NCI-H2081 (cell line): ENCODE measurements at places on chromosomes 7 and 10.

GRCh38 chr7:26443751-26444150 is 152.1 kb downstream of the SNX10 start:
- peak; percentile 59 for DNase-seq

- DNase-seq: no peak
These were observed 186.0 kb downstream of the PRKCQ start for GRCh38 chr10:6394084-6394483.

GRCh38 chr7:15407910-15408309 is 153.9 kb downstream of the AGMO start:
- no peak for DNase-seq

- no peak for DNase-seq
These were observed 10.8 kb upstream of the HSPA12A start for GRCh38 chr10:116752969-116753665.

GRCh38 chr10:131729361-131729760 is 171.4 kb upstream of the PPP2R2D start:
- DNase-seq: no peak

DNA sequence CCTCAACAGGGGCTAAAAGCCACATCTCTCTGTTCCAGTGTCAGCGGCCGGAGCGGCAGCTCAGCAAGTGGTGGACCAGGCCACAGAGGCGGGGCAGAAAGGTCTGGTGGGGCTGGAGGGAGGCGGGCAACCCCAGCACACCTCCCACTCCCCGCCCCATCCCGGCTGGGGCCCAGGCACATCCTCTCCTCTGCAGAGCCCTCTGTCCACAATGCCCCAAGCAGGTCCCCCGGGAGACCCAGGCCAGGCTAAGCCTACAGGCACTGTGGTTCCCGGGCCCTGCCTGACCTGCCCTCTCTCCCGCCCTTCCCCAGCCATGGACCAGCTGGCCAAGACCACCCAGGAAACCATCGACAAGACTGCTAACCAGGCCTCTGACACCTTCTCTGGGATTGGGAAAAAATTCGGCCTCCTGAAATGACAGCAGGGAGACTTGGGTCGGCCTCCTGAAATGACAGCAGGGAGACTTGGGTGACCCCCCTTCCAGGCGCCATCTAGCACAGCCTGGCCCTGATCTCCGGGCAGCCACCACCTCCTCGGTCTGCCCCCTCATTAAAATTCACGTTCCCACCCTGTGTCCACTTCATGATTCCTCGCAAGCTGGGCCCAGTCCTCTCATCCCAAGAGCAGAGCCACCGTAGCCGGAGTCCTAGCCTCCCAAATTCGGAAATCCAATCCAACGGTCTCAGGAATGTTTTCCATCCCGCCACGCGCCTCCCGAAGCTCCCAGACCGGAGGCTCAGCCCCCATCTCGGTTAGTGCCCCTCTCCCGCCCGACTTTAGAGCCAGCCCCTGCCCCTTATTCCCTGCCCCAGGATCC is 2.1 kb downstream of the ADIRF start:
- no peak for DNase-seq

DNA sequence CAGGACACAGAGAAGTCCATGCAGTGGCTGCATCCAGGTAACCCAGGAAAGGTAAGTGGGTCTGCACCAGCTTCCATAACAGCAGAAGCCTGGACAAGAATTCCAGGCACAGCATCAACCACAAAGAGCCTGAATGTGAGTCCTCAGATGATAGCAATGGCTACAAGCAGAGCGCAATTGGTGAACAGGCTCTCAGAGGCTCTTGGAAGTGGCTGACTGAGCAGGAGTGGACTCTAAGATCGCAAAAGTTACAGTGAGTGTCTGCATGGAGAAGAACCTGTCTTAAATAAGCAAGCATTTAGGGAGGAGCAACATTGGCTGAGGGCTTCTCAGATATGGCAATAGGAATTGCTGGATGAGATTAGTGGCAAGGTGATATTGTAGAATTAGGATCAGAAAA is 41.6 kb upstream of the VWC2 start:
- DNase-seq: no peak

GRCh38 chr7:124456286-124456685 is 309.3 kb downstream of the GPR37 start:
- no peak for DNase-seq

DNA sequence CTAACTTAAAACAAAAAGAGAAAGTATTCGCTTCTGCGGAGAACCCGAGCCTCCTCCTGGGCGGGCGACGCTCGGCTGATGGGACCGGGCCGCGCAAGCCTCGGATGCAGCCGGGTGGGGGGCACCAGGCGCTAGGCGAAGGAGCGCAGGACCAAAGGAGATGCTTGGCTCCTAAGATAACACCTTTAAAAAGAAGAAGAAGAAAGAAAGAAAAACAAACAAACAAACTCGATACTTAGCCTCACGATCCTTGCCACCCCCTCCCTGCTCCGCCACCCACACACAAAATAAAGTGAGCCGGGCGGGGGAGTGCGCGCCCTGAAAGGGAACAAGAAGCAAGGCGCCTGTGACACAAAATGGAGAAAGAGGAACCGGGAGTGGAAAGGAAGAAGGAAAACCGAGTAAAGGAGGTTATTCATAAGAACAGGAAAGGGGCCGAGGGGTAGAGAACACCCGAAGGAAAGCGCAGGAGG is 34.0 kb upstream of the EBLN1 start:
- DNase-seq: peak; percentile 5

DNA sequence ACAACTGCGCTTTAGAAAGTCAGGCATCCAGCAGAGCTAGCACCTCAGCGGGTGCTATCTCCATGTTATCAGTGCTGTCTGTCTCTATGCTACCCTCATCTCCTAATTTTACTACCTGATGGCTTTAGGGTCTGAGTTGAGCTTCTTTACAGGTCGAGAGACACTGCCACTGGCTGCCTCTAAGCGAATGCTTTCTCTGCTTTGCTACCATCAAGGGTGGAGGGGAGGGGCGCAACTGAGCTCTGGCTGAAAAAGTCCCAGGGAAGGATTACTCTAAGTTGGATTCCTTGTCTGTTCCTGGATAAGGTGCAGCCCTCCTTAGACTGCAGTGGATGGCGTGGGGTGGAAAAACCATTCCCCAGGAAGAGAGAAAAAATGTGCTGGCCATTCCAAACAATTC is 105.7 kb downstream of the CDK14 start:
- DNase-seq: no peak

- no peak for DNase-seq
These were observed 78.6 kb downstream of the CDH23 start for GRCh38 chr10:71475243-71475871.

GRCh38 chr10:79583488-79584024 is 23.3 kb upstream of the SFTPA2 start:
- DNase-seq: no peak

GRCh38 chr10:78300526-78300925 is 266.9 kb downstream of the RPS24 start:
- no peak for DNase-seq

DNA sequence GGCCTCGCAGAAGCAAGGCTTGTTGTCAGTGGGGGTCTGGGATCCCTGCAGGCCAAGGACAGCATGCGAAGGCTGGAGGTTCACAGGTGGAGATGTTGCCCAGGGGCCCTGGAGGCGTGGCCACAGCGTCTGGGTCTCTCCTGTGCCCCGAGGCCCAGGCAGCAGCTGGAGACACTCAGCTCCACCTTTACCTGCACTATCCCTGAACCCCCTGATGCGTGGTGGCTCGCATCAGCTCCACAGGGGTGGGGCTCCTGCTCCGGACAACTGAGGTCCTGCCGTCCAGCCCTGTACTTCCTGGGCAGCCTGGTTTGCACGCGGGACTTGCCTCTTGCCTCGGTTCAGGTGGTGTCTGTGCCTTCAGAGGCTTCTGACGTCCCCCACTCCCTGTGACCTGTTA is 54.6 kb upstream of the ZNF32 start:
- DNase-seq: no peak

- DNase-seq: no peak
These were observed 161.1 kb upstream of the CHST15 start for GRCh38 chr10:124254490-124254889.

- no peak for DNase-seq
These were observed 25.1 kb upstream of the AKAP9 start for GRCh38 chr7:91915401-91916050.

DNA sequence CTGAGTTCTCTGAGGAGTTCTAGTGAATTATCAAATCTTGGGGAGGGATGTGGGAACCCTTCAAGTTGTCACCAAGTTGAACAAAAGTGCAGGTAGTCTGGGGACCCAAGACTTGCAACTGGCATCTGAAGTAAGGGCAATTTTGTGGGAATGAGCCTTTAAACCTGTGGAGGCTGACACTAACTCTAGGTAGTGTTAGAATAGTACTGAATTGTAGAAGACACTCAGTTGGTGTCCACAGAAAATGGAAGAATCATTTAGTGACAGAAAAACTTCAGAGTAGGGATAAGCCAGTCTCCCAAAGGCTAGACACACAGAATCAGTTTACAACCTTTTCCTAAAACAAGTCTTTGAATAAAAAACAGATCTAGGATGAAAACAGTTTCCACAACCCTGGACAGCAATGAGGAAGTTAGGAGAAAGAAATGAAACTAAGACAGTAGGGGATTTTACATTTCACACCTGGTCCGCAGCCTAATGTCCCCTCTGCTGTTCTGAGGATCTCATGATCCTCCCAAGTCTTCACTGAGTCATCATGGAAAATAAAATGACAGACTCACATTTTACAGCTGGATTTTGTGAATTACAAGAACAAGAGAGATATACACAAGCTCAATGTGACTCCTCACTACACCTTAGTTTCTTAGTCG is 23.0 kb upstream of the ING3 start:
- DNase-seq: no peak

DNA sequence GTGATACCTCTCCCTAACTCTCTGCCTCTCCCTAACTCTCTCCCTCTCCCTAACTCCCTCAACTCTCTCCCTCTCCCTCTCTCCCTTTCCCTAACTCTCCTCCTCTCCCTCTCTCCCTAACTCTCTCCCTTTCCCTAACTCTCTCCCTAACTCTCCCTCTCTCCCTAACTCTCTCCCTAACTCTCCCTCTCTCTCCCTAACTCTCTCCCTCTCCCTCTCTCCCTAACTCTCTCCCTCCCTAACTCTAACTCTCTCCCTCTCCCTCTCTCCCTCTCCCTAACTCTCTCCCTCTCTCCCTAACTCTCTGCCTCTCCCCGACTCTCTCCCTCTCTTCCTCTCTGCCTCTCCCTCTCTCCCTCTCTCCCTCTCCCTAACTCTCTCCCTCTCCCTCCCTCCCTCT is 2.0 kb upstream of the PTPRN2 start:
- DNase-seq: no peak

DNA sequence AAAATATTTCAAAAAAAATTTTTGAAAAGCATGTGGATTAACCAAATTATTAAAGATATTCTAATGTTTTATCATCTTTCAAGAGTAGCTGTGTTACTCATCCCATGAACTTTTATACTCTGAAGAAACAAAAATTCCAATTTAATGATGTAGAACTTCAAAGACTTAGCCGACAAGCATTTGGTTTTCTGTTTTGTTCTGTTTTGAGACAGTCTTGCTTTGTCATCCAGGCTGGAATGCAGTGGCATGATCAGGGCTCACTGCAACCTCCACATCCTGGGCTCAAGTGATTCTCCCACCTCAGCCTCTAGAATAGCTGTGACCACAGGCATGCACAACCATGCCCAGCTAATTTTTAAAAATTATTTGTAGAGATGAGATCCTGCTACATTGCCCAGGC is 17.8 kb upstream of the LCOR start:
- no peak for DNase-seq

- no peak for DNase-seq
These were observed 176.2 kb downstream of the JCAD start for GRCh38 chr10:29883231-29883630.

DNA sequence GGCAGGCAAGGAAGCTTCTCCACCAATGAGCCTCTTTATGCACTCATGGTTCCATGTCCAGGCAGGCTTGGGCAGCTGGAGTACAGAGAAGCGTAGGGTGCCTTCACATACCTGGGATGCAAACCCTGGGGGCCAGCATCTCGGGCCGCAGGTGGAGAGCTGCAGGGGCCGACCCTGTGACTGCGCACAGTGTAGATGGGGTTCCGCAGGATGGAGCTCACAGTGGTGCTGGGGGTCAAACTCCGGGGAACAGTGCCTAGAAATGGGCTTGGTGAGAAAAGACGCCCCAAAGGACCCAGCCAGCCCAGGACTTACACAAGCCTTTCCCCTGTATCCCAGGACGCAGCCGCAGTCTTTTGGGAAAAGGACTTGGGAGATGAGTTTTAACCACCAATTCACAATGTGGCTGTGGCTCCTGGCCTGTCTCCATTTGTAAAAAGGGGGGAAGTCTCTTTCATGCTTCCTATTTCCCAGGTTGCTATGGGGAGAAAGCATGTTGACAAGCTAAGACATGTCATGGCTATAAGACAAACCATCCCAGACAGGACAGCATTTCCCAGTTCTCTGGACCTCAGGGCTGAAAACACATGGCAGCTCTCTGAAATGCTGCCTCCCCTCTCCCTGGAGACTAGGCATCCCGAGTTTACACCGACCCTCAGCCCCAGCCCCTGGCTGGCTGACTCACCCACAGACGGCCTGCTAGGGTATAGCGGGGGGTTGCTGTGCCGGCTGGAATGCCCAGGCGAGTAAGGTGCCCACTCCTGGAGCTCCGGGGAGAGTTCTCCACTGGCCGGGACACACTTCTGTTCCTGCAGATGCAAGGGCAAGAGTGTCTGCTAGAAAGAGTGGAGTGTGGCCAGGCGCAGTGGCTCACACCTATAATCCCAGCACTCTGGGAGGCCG is 107.1 kb downstream of the DLG5 start:
- DNase-seq: no peak

GRCh38 chr7:74293577-74293908 is 4.3 kb downstream of the CLIP2 start:
- DNase-seq: no peak

DNA sequence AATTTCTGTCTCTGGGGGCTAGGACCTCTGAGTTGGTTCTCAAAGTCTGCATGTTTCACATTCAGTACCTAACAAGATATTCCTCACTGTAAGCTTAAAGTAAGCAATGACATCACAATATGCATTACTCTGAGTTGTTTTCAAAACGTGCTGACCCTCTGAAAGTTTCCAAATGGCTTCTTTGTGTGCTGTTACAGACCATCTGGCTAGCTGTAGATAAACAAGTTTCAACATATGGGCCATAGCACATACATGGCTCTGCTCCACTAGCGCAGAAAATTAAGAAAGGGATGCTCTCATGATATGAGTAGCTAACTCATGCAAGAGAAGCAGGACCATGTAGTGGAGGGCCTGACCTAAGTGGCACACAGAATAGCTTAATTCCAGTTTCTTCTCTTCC is 119.0 kb downstream of the HTR7 start:
- DNase-seq: no peak

- DNase-seq: peak; percentile 68
These were observed at the start of gene TCERG1L for GRCh38 chr10:131311661-131312477. TSS of gene TCERG1L (minus strand) at chr10:131311721. CDS start at chr10:131311635, 86 bp downstream.

- DNase-seq: no peak
These were observed 32.8 kb downstream of the NOD1 start for GRCh38 chr7:30445770-30446169.

GRCh38 chr10:44393834-44394547 is 9.1 kb upstream of the CXCL12 start:
- DNase-seq: no peak

GRCh38 chr7:57423768-57424167 is 26.2 kb upstream of the ZNF716 start:
- no peak for DNase-seq

DNA sequence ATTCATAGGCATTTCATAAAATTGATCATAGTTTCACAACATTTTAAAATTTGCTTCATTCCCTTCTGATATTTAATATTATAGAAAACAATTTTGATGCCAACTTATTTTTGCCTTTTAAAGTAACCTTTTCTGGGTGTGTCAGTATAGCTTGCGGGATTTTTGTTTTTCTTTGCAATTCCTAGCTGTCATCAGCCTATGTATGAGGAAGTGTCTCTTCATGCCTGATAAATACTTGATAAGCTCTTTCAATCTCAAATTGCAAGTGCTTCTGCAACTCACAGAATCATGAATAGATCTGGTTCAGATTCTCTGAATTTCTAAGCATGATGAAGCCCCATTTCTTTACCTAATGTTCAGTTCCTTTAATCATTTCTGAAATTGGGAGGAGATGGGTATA is 28.0 kb upstream of the ARHGAP21 start:
- DNase-seq: no peak
